ENCODE measurements at places on chromosomes 5 and 9.

- no peak for DNase-seq
Observed at GRCh38 chr5:87094833-87095232, 172.8 kb upstream of the RASA1 start.

DNA sequence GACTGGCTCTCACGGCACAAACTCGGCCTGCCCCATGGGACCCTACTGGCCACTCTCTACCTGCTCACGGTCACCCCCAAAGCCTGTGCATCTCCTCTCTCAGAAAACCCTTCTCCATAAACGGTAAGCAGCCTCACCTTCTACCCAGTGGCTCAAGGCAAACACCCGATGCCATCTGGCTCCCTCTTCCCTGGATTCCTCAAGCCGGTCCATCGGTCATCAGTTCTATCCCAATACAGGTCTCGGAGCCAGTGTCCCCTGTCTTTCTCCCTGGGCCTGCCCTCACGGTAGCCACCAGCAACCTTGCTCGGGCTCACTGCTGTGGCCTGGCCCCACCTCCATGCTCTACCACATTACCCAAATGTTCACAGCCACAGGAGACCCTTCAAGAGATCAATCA, 134.1 kb downstream of the ROR2 start:
- DNase-seq: no peak

GRCh38 chr5:419970-420369, 23.0 kb upstream of the EXOC3 start:
- DNase-seq: no peak

GRCh38 chr5:137737349-137738131, 1.7 kb upstream of the KLHL3 start:
- DNase-seq: no peak

DNA sequence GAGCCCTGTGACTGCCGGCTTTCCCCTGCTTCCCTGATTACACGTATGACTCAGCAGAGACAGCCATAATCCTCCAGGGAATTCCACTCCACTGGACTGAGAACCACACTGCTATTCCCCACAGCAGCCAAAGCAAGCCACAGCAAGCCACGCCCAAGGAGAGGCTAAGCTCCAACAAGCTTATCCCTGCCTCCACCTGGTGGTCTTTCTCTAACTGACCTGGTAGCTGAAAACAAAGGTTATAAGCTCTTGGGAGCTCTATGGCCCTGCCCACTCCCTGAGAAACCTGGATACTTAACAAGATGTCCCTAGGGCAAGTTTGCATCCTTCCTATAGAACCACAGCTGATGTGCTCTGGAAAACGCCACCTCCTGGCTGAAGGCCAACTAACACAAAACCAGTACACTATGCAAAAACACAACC, 613.7 kb upstream of the CDH18 start:
- DNase-seq: no peak

GRCh38 chr5:144167998-144168397, 2.5 kb downstream of the YIPF5 start:
- DNase-seq: no peak

DNA sequence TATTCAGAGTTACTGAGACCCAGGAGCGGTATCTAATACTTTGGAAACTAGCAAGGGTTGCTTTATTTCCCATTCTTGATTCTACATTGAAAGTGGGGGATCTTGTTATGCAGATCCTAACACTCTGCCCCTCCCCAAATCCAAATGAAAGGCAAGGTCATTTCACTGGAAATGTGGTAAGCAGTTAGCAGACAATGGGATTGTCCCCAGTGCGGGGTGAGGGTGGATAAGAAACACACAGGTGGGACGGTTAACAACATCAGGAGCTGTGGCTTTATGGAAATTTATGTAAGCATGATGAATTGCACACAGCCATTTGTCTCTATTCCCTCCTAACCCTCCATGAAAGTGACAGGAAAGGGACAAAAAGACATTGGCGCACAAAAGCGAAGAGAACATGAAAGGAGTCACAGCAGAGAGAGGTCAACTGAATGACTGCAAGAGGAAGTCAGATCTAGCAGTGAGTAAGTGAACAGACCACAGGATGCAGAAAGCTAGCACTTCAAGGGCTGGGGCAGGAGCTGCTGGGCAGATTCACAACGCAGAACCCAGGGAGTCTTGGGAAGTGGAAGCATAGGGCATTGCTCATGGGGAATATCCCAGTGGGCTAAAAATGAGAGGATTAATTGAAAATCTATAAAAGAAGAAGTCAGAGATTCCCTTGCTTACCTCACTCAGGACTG, 184.4 kb downstream of the HSD17B3 start:
- DNase-seq: no peak

GRCh38 chr9:124778575-124779367, 1.8 kb downstream of the OLFML2A start:
- DNase-seq: no peak

- no peak for DNase-seq
Observed at GRCh38 chr9:93582550-93582949, 6.2 kb downstream of the PHF2 start.

Data from GM12864 (cell line).